ENCODE measurements at places on chromosomes 7 and 10.

DNA sequence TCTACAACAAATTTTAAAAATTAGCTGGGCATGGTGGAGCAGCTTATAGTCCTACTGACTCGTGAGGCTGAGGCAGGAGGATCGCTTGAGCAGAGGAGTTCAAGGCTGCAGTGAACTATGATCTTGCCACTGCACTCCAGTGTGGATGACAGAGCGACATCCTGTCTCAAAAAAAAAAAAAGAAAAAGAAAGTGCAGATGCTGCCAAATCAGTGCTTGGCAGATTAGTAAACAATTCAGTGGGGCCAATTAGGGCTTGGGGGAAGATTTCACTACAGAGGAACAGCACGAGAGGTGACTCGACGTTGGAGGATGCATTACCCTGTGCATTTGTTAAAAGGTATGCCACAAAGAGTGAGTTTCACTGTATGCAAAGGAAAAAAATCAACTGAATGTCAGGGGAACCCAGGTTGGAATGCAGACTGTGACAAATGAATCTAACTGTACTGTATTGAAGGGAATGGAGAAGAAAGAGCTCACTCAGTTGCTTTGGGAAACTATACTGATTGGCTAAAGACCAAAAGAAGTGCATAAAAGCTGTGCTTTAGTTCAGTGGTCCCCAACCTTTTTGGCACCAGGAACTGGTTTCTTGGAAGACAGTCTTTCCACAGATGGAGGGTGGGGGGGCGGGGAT is 31.6 kb downstream of the GARIN1A start:
- no peak for DNase-seq

- no peak for DNase-seq
Measured at GRCh38 chr7:117098457-117098856, 145.2 kb downstream of the ST7 start.

- DNase-seq: no peak
Measured at GRCh38 chr7:99729486-99730237, 5.3 kb downstream of the CYP3A7 start.

DNA sequence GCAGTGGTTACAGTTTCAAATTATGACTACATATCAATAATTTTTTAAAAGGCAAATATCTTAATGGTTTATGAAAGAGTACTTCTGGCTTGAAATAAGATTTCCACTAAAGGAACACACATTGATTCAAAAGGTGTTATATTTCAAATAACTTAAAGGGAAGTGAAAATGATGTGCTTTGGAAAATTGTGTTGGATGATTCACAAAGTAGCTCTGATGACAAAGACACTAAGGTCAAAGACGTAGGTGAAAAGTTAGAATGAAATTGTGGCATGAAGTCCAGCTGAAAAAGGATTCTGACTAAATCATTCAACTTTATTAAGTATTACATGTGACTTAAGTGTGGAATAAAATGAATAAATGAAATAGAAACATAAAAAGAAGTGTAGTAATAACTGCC is 20.8 kb upstream of the OR2A5 start:
- DNase-seq: no peak

DNA sequence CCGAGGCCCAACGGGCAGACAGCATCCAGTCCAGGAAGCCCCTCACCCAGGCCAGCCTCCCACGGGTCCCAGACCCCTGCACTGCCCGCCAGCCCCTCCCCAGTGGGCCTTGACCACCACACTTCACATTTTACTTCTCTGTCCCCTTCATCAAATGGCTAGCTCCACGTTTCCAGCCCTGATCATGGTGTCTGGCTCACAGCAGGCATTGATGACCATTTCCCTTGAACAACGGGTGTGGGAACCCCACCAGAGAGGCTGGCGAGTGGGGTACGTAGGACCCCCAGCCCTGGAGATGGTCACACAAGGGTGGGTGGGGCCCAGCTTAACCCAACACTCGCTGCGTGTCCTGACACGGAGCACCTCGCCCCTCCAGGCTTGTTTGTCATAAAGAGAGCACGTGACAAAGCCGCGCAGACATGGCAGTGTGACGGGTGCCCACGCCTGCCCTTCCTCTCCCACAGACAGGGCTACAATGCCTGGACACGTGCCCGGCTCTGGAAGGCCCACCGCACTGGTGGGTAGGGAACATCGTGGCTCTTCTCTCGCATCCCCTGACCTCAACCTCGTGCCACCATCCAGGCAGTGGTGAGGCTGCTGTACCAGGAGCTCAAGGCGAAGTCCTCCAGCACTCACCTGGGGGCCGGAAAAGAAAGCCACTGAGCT is 267.7 kb downstream of the MAD1L1 start:
- no peak for DNase-seq

- DNase-seq: no peak
Measured at GRCh38 chr10:73168465-73168803, 515 bp downstream of the FAM149B1 start.

GRCh38 chr10:21689881-21690280 is 155.8 kb downstream of the MLLT10 start:
- DNase-seq: no peak

- no peak for DNase-seq
Measured at GRCh38 chr7:90210981-90211380, 559 bp upstream of the STEAP2 start.

DNA sequence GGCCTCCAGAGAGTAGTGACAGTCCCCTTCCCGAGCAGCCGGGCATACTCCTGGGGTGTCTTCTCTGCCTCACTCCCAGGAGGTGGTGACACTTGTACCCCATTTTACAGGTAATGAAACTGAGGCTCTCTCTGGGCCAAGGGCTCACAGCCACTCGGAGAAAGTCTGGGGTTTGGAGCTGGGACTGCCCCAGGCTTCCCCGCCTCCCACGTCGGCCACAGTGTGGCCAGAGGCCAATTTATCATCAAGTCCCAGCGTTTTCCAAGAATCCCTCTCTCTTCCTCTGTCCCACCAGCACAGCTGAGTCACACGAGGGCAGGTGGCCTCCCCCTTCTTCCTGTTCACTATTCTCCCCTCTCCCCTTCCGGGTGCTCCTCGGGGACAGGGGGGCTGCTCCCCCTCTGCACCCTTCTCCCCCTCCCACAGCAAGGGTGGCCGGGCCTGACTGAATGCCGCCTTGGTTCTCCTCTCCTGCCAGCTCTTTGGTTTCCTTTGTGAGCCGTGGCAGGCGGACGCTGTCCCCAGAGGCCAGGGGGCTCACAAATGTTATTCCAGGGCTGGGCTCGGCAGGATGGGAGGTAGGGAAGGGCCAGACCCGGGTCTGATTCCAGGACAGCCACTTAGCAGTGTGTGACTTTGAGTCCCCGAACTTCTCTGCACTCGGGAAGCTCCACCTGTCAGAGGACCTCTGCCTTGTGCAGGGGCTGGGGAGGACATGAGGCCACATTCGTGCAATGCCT is 17.7 kb downstream of the CLIP2 start:
- peak; percentile 44 for DNase-seq

DNA sequence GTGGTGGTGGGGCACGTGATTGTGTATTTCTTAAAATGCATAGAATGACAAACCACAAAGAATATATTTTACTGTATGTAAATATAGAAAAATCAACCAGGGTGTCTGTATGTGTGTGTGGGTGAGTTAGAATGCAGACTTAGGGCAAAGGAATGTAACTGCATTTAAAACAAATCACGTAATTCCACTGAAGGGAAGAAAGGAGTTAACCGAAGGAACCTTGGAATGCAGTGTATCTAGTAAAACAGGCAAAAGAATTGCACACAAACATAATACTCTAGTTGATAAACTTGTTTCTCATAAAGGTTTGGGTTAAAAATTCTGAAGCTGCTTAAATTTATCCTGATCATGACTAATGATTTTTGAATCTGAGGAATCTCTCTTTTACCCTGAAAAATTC is 134.9 kb downstream of the ADRA2A start:
- DNase-seq: no peak

DNA sequence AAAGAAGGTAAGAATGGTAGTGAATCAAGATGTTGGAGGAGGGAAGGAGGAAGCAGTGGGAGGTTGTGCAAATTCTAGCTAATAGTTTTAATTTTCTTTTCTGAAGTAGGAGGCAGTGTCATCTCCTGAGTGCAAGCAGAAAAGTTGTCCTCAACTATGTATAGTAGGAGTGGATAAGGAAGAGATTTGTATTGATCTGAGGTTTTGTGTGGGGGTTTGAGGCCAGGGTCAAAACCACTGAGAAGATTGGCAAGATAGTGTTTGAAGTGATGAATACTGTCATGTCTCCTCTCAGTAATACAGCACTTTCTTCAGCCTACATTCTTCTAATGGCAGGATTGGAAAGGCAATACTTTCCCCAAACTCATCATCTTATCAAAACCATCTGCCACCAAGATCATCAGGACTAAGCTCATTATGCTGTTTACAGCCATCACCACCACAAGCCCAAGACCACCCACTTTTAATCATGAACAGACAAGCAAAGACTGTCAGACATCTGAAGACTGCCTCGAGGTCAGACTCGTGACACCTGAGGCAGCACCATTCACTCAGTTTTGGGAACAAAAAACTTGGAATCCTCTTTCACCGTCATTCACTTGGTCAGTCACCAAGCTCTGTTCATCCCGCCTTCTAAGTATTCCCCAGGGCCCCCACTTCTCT is 1.5 kb upstream of the MIOS start:
- no peak for DNase-seq

GRCh38 chr10:44881649-44882048 is 29.5 kb upstream of the TMEM72 start:
- DNase-seq: no peak

DNA sequence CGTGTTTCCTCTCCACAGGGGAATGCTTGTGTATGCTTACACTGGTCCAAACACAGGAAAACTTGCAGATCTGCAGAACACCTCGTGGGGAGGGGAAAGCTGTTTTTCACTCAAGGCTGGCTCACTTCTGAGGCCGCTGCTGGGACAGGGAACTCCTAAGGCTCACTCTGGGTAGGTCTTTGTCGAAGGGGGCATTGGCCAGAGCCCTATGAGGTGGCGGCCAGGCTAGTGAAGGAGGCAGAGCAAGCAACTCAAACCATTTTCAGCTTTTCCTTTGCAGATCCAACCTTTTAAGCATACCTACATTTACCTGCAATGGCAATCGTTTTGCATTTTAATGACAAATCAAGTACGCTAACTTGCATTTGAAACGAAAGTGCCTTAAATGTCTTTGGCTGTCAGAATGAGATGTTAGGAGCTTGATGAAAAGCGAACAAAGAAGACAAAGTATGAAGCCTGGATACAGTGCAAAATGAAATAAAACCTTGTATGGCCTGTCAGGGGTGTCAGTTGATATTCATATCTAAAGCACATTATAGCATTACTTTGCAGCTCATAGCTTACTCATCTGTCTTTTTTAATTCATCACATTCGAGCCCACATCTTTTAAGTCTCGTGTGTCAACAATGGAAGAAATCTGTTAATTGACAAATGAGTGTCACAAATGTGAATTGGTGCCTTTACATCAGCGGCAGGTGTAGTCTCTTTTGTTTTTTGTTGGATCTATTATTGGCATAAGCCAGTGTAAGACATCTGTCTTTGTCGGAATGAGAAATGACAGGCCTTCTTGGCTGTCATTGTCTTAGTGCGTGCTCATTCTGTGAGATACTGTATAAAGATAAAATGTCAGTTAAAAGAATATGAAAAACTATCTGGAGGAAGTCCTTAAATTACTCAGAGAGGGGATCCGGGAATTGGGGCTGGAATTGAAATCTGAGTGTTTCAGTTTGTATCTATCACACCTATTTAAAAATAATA is 30.5 kb downstream of the LRMDA start:
- DNase-seq: no peak

DNA sequence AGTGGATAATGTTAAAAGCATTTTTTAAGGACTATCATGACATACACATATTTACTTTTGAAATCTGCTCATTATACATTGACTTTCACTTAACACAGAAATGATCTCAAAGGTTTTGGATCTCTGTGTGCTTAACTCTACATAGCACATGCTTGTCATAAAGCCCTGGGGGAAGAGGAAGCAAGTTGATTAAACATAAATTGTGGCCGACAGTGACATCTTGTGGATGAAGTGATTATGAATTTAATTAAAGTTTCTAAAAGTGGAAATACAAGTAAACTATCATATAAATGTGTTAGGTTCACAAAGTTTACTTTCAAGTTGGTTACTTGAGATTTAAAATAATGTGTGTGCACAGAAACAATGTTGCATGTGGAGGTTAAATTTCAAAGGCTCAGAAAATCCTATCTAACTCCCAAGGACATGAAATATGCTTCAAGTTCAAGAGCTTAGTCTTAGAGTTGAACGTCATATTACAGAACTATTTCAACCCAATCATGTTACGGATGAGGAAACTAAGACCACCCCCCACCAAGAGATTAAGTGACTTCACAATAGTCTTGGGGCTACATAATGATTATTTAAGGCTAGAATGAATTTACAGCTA is 1247.8 kb downstream of the GATA3 start:
- DNase-seq: no peak

- no peak for DNase-seq
Measured at GRCh38 chr10:21926358-21926925, 77.1 kb downstream of the DNAJC1 start.

DNA sequence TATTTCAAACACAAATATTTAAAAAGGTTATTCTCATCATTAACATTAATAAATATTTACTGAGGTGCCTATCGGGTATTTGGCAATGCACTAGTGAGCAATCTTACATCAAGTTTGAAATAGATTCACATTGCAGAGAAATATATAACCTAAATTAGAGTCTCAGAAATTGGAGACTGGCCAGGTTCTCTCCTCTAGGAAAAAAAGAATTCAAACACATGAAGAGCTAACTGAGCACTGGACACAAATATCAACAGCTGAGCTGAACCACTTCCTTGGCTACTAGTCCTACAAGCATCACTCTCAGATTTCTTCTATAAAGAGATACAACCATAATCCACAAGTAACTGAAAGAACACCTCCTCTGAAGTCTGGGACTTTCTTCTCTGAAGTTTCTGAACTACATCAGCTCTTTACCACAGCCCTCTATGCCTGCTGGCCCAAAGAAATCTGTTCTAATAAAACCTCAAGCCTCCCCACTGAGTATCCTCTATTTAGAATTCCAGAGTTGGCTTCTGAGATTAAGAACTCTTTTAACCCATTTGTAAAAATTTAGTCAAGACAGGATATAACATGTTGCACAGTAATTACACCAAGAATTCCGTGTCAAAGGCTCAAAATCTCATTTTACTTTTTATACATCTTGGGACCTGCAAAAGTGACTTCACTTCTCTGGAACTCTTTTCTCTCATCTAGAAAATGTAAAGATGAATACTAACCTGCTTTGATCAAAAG is 45.2 kb downstream of the MTERF1 start:
- no peak for DNase-seq

Data from GM06990 (cell line).